IPS-NIHi11 (cell line): ENCODE measurements at places on chromosomes 13 and 19.

DNA sequence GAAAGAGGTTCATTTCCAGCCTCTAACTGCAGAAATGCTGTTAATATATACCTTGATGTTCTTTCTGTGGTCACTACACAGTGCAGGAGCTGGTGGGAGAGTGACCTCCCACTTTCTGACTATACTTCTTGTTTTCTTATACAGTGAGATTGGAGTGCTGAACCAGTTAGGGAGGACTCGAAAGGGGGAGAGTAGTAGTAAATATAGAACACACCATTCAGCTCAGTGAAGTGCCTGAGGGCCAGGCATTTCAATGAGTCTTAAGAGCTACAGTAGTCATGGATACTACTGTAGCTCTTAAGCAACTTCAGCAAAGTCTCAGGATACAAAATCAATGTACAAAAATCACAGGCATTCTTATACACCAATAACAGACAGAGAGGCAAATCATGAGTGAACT is 372.9 kb downstream of the MTUS2 start:
- no peak for DNase-seq

GRCh38 chr13:44932171-44932849 is 57.0 kb downstream of the NUFIP1 start:
- no peak for DNase-seq

GRCh38 chr19:18475762-18476331 is 37.9 kb upstream of the ISYNA1 start:
- DNase-seq, result no peak

DNA sequence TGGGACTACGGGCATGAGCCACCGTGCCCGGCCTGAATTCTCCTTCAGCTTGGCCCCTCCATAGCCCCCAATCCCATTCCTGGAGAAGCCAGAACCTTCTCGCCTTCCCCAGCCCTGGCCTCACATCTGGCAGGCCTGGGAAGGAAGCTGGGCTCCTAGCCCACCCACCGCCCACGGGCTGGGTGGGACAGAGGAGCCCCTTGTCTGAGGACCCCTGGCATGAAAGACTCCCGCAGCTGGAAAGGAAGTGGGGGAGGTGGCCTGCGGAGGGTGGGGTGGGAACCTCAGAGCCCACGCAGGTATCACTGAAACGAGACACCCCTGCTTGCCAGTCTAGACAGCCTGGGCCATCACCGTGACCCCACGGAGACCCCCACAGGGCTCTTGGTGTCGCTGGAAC is 7.7 kb upstream of the NANOS3 start:
- no peak for DNase-seq

DNA sequence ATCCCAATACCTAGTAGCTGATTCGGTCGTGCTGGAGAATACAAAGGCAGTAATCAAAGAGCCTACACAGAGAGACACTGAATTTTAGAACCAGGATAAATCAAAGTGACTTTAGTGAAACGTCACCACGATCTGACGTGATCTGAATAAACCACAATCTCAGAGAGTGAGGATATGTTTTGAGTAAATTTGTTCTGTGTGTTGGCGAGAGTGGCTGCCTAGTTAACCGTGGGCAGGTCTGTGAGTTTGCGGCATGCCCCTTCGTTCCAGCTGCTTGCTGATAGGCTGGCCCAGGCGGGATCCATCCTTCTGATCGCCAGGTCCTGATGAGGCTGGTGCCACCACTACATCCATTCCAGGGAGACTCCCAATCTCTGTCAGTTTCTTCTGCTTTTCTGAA is 40.4 kb downstream of the LRCH1 start:
- no peak for DNase-seq

DNA sequence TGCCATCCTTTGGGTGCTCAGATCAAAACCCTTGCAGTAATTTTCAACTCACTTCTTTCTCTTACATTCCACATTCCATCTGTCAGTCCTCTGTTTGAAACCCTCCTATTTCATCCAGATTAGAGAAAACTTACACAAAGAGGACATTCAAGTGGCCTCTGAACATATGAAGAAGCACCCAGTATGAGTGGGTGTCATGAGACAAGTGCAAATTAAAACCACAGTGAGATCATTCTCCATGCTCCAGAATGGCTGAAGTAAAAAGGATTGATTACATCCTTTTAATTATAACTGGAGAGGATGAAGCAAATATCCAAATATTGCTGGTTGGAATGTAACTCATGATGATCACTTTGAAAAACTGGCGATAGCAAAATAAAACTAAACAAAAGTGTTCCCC is 96.5 kb downstream of the MIPEP start:
- DNase-seq, result no peak

DNA sequence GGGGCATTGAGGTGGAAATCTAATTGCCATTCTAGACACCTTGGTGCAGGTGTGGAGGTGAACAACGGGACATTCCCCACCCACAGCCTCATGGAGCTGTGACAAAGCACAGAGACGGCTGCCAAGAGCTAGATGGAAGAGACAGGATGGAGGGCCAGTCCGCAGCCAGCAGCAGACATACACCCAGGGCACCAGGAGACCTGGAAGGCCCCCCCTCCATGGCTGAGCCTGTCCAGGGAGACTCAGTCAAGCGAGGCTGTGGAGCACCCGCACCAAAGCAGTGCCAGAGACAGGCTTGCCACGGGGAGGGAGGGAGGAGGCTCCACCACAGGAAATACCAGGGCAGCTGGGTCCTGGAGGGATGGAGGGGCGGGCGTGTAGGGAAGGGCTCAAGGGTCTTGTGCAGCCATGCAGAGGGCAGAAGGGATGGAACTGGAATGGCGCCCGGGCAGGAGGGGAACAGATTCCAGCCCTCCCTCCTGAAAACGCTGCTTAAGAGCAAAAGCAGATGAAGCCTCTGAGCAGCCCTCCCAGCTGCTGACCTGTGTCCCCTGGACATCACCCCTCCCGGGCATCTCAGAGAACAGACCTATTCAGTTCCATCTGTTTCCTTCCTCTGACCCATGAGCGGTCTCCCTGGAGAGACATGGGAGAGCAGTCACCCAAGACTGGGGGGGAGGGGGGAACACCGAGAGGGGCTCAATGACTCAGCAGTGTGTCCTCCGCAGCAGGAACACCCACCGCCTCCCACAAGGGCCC is 14.4 kb downstream of the EPS15L1 start:
- peak; percentile 49 for DNase-seq

DNA sequence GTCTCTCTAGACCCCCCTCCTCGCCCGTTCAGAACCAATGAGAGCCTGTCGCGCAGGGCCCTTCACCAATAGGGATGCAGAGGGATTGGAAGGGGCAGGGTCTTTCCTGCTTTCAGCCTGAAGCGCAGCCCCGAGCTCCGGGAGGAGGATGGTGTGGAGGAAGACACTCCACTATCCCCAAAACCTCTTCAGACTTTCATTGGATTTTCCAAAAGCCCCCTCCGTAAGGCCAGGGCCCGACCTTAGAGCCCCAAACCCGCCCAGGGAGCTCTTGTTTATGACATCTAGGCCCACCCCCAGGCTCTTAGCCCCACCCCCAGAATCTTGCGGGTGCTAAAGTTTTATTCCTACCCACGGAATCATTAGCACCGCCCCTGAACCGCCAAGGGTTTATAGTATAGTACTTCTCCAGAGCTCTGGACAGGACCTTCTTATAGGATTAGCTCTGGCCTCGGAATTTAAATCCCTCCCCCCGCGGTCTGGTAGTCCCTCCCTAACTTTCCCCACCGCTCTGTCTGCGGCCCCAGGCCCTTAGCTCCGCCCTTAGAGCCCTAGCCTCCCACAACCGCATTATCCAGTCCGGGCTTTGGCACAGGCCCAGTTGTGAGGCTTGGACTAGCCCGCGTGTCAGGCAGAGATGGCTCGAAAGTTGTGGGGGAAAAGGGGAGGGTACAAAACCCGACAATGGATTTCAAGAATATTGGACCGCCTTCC is 6.6 kb upstream of the EML2 start:
- DNase-seq, result peak; percentile 90
